ENCODE measurements at places on chromosomes 13 and 19.
A peak's percentile ranks its signal among the peaks of the same experiment; 100 is the strongest.

GRCh38 chr19:33487901-33488800, 33.4 kb downstream of the PEPD start:
- no peak for DNase-seq

GRCh38 chr19:28239270-28239669, 973.7 kb downstream of the UQCRFS1 start:
- no peak for DNase-seq

DNA sequence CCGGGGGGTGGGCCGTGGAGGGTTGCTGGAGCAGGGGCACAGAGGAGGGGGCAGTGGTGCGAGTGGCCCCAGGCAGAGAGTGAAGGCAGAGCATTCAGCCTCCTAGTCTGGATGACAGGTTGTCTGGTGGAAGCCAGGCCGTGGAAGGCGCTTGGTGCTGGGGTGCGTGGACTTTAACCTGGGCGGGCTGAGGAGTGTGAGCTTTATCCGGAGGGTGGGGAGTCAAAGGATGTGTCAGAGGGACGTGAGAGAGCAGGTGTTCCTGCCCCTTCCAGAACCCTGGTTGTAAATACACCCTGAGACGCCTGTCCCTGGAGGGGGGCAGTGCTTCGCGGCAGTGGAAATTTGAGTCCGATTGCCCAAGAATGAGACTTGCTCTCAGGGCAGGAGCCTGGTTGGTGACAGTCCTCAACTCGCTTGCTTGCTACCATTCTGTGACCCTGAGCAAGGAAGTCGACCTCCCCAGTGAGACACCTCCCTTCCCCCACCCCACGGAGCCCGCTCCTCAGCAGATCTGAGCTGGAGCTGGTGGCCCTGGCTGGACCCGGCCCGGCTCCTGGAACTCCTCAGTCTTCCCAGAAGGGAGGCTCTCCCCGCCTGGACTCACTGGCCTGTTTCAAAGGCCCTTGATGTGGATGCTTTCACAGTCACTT, 2.3 kb downstream of the SPPL2B start:
- DNase-seq: no peak

- DNase-seq: no peak
Measured at GRCh38 chr13:113660066-113660465, 2.1 kb upstream of the ATP4B start.

- DNase-seq: no peak
Measured at GRCh38 chr13:108573455-108573854, 56.0 kb upstream of the MYO16 start.

DNA sequence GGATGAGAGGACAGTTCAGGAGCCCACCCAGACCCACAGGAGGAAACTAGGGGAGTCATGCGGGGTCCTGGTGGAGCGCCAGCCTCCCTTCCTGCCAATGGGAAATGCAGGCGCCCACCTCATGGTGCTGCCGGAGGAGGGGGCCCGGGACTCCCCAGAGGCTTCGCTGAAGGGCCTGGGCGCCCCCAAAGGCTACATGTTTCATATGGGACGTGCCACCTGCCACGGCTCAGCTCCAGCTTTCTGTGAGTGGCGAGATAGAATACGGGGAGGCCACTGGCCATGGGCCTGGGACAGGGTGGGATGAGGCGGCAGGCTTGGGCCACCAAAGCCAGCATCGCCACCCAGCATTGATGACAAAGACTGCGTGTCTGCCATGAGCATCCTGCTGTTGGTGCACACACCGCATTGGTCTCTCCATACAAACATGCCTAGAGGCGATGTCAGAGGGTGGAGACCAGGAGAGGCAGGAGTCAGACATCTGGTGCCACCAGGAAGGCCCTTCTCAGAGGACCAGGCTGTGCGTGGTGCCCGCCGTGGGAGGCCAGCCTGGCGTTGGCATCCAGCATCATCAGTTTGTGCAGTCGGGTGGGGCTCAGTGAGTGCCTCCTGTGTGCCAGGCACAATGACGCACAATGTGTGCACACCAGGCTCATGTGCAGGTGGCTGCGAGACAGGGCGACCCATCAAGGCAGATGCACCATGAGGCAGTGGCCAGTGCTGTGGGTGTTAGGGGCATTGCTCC, 1.2 kb upstream of the F10 start:
- no peak for DNase-seq

- no peak for DNase-seq
Measured at GRCh38 chr13:44431150-44431549, 57.5 kb downstream of the SERP2 start.

DNA sequence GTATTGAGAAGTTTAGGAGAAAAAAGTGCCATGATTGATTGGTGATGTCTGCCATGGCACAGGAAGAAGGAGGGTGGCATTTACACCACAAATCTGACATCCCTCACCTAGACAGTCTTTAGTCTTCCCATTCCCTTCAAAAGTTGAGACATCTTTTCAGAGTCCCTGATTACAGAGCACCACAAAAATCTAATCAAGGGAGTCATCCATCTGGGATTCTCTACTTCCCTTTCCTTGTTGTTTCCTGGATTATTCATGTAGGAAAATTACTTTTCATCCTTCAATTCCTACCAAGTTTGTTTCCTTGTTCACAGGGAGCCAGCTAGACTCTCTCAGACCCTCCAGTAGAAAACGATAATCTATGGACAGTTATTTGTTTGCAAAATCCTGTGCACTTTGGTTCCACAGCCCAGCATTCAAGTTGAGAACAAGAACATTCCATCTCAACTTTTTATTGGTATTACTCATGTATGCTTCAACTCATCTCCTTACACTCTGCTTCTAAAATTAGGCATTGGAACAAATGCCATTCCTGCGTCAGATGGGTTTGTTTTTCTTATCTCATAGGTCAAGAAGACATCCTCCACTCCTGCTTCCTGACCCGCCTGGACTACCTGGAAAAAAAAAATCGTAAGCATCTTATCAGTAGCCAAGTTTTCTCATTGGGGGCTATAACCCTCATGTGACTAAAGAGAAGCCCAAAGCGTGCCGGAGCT, 259.9 kb downstream of the FOXO1 start:
- no peak for DNase-seq

GRCh38 chr19:31553846-31554215, 204.6 kb upstream of the TSHZ3 start:
- no peak for DNase-seq

DNA sequence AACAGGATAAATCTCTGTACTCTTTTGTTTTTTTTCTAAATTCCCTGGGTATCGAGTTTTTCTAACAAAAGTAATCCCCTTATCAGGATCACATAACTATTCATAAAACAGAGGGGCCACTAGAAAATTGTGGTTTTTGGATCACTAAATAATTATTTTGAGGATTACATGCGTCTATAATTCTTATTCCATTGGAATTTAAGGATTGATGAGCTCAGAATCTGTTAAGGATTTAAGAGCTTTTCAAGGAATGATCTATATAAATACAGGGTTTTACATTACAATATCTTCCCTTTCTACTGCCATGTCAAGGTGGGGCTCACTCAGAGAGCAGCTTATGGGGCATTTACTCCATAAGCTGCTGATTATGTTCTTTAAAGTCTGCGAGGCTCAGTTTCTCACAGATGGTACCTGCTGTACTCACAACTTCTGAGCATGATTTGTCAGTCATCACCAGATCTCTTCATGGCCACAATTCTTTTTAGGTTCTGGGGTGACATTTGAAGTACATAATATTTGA, 449.8 kb downstream of the PCDH17 start:
- DNase-seq: no peak

GRCh38 chr19:55220525-55220924, 8.0 kb downstream of the TMEM86B start:
- DNase-seq: no peak

DNA sequence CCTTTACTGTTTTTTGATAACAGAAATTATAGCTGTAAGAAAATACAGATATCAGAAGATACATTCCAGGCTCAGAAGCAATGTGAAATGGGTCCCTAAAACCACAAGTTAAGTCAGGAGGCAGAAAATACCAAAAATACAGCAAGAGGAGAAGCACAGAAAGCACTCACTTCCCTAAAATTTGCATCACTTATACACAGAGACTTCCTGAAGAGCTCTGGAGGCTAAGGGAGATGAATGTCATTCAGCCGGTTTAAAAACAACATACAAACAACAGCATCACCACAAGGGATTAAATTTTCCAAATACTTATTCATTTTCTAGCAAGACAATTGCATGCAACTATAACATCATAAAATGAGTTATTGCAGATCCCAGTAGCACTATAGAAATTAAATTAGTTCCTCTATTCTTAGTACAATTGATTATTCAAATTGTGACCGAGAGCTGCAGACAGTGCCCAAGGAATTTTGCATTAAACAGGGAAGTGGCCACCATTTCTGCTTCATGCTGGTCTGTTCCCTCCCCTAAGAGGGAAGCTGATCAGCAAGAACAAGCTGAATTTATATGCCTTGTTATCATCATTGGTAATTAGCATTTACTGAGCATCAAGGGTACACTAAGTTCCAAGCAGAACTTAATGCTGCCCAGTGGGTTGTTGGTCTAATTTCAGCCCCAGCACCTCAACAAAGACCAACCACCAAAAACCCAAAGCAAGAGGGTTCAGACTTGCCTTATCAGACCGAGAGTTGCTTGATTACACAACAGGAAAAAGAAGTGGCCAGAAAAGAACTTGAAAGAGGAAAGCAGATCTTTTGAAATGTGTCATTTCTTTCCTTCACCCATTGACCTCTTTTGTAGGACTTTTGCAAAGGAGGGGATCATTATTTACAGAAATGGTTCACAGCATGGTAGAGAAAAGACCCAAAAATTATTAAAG, 140.7 kb downstream of the KCTD12 start:
- DNase-seq: peak; percentile 84

GRCh38 chr13:79528356-79528755, 47.4 kb downstream of the NDFIP2 start:
- no peak for DNase-seq

- DNase-seq: no peak
Measured at GRCh38 chr19:8366121-8366581, 2.2 kb downstream of the ANGPTL4 start.

- DNase-seq: peak; percentile 1
Measured at GRCh38 chr13:76035711-76036110, 399.6 kb downstream of the LMO7 start.

DNA sequence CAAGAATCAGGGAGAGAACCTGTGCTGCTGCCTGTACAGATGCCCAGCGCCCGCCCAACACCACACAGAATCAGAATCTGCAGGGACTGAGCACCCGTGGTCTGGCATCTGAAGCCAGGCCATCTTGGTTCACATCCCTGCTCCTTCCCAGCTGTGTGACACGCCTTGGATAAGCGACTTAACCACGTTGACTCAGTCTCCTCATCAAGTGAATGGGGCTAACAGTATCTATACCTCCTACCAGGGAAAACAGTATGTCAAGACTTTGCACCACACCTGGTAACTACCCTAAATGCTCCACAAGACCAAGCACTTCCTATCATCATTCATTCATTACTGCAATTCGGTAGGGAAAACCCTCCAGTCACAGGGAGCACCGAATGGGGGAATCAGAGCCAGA, 1.2 kb downstream of the RANBP3 start:
- no peak for DNase-seq

- DNase-seq: no peak
Measured at GRCh38 chr13:82747958-82748357, 1134.3 kb downstream of the SLITRK1 start.

DNA sequence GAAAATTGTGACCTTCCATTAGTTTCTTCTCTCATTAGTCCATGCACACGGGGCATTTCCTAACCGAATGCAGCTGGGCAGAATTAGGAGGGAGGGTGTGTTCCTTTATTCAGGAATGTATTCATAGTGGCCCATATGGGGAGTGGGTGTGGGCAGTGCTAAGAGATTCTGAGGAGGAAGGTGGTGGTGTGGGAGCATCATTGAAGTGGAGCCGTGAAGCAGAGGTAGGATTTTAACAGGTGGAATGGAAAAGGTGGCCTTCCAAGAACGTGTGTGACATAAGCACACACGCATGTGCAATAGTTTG, 134.2 kb downstream of the MTUS2 start:
- DNase-seq: no peak

Measured in inflammatory macrophage treated with lipopolysaccharide for 4 hours (primary cell).